ENCODE measurements at places on chromosomes 11 and 22. TPM values are rescaled to one million over a fixed set of nuclear protein-coding genes. Genes with fewer than 3 reads are reported as not detected.
A peak's percentile ranks its signal among the peaks of the same experiment; 100 is the strongest.

Gene SCGB1D2
- 0.91 TPM for total RNA-seq

Gene LRRC56
- 1.9 TPM for total RNA-seq

Gene TREH
- 0.28 TPM for total RNA-seq

Gene AGBL2
- total RNA-seq: 0.51 TPM

Gene CYP2D6
- total RNA-seq: 1.5 TPM

DNA sequence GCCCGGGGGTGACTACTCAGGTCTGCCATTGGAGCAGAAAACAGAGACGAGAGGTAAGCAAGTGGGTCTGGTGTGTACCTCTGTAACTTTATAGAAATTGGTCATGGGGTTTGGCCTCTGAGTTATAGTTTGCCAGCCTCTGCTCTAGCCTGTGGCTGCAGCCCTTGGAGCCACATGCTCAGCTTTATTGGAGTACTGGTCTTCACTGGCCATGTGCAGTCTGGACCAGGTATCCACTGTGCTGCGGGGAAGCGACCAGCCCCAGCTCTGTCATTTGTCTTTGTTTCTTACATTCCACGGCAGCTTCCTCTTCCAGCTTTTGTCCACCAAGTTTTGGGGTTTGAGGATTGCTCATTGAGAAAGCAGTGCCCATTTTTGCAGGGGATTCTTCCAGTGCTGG is 453.4 kb downstream of the TBC1D22A start:
- DNase-seq: no peak
- no peak overlapping the region for H3K4me3 ChIP-seq
- H3K27ac ChIP-seq: no peak overlapping the region
- H3K36me3 ChIP-seq: no peaks in the 10 kb centered on the region
- H3K4me1 ChIP-seq: no peaks in the 10 kb centered on the region
- H3K27me3 ChIP-seq: no peaks in the 10 kb centered on the region

DNA sequence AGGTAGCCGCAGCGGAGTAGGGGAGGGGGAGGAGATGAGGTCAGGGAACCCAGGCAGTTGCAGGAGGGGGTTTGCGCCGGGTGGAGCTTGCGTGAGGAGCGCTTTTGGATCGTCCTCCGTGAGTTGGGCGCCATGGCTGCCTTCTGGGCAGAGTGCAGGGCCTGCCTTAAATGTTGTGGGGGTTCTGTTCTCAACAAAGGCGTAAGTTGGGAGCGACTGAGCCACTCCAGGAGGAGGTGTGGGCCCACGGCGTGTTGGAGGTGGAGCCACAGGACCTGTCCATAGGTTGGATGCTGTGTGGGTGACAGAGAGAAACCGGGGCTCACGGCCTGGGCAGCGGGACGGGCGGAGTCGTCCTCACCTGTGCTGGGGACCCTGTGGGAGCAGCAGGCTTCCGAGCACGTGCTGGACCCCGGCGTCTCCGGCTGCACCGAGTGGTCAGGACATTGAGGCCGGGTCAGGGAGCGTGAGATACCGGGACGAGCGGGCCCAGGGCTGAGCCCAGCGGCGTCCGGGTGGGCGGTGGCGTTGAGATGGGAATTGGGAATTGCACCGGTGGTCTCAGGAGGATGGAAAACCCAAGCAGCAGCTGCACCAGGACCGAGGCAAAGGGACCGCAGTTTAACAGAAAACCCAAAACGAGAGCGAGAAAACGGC is 977 bp upstream of the PGGHG start:
- no peaks in the 10 kb centered on the region for H3K27me3 ChIP-seq
- H3K4me3 ChIP-seq: peak overlapping the region; percentile 82
- peak overlapping the region; percentile 93 for H3K27ac ChIP-seq
- no peaks in the 10 kb centered on the region for H3K4me1 ChIP-seq

GRCh38 chr11:31932879-31933278 is 121.8 kb upstream of the PAX6 start:
- no peaks in the 10 kb centered on the region for H3K36me3 ChIP-seq
- no peak for DNase-seq
- H3K27ac ChIP-seq: no peak overlapping the region
- H3K4me3 ChIP-seq: no peak overlapping the region
- no peaks in the 10 kb centered on the region for H3K27me3 ChIP-seq

GRCh38 chr11:16286095-16286494 is 70.3 kb downstream of the SOX6 start:
- H3K27ac ChIP-seq: no peak overlapping the region
- no peaks in the 10 kb centered on the region for H3K4me1 ChIP-seq
- no peak for DNase-seq
- no peaks in the 10 kb centered on the region for H3K36me3 ChIP-seq
- H3K27me3 ChIP-seq: no peaks in the 10 kb centered on the region

- H3K4me3 ChIP-seq: no peak overlapping the region
- no peak for DNase-seq
- H3K27ac ChIP-seq: peak overlapping the region; percentile 42
- no peaks in the 10 kb centered on the region for H3K36me3 ChIP-seq
- peaks cover 27% of the 10 kb centered on the region for H3K4me1 ChIP-seq
Measured at GRCh38 chr22:19174106-19175025, 4.2 kb downstream of the SLC25A1 start.

DNA sequence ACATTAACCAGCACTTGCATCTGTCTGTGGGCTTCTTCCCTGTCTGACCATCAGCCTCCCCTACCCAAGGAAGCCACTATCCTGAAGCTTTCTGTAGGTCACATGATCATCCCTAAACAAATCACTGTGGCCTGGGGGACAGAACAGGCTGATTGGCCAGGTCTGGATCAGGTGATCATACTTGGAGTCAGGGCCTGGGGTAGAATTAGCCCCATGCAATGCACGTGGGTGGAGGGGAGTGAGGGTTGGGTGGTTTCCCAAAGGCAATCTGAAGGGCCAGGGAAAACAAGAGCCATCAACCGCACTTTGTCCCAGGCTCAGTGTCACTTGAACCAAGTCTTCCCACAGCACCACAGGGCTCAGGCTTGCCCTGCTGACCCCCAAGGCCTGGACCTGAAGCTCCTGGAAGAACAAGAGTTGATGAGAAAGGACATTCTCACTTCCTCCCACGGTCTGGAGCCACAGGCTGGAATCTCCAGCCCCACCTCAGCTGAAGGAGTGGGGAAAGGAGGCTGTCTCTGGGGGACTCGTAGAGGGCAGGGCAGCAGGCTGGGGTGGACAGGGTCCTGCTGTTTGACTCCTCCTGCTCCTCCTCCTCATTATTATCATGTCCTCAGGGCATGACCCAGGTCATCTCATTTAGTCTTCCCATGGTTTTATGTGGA is 31.5 kb upstream of the TSPAN18 start:
- no peak overlapping the region for H3K27ac ChIP-seq
- DNase-seq: no peak
- H3K27me3 ChIP-seq: no peaks in the 10 kb centered on the region

DNA sequence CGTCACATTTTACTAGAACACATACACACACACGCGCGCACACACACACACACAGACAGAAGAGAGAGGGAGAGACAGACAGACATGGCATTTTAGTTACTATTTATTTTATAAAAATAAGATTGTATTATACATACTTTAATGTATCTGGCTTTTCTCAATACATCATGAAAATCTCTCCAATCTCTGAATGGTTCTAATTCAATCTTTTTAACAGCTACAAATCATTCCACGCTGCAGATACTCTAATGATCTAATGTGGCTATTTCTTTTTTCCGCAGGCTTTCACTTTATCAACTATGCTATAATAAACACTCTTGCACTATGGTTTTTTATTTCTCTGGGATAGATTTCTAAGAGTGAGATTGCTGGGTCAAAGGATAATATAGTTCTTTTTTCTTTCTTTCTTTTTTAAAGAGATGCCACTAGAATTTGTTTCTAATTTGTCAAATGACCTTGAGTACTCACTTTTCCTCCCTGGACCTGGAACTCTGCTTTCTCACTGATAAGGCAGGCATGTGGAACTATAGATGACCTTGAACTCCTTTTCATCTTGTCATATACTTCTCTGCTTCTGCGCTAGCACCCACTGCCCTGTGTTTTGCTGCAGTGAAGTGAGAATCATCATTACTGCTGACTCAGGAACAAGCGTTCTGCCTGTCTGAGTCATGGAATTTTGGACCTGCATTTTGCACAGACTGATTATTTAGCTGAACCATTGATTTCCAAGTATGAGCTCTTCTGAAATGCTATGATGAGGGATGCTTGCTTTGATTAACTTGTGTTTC is 4.9 kb upstream of the SLC6A5 start:
- H3K36me3 ChIP-seq: no peaks in the 10 kb centered on the region
- no peaks in the 10 kb centered on the region for H3K27me3 ChIP-seq
- no peaks in the 10 kb centered on the region for H3K4me1 ChIP-seq
- DNase-seq: no peak
- no peak overlapping the region for H3K27ac ChIP-seq

DNA sequence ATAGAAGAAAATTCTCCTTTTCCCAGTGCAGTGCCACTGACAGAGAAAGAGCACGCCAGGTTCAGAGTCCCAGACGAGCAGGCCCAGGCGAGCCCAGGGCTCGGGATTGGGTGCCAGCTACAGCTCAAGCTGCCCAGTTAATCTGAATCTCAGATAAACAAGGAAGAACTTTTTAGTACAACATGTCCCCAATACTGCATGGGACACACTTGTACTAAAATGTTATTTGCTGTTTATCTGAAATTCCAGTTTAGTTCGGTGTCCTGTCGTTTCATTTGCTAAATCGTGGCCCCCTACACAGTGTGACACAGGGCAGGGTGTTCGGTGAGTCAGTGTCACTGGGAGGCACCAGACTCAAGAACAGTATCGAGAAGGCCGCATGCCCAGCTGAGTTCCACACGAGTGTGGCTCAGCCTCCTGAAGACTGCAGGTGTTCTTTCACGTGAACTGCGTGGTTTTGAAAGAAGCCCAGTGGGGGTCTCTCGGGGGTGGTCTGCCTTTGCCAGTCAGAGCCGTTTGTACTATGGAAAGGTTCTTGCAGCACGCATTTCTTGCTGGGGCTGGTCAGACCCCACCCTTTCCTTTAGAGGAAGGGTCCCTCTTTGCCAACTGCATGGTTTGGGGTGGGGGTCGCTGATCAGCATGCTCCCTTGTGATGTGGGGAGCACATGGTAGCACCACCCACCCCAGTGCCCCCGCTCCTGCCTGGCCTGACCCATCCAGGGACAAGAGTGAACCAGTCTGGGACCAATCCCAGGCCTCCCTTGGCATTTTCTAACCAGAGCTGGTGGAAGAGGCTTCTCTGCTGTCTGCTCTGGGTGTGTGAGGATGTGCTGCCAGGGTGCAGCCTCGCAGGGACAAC is 115.6 kb upstream of the B3GAT1 start:
- DNase-seq: no peak
- H3K36me3 ChIP-seq: no peaks in the 10 kb centered on the region
- H3K4me3 ChIP-seq: no peak overlapping the region
- no peaks in the 10 kb centered on the region for H3K27me3 ChIP-seq
- H3K4me1 ChIP-seq: no peaks in the 10 kb centered on the region

DNA sequence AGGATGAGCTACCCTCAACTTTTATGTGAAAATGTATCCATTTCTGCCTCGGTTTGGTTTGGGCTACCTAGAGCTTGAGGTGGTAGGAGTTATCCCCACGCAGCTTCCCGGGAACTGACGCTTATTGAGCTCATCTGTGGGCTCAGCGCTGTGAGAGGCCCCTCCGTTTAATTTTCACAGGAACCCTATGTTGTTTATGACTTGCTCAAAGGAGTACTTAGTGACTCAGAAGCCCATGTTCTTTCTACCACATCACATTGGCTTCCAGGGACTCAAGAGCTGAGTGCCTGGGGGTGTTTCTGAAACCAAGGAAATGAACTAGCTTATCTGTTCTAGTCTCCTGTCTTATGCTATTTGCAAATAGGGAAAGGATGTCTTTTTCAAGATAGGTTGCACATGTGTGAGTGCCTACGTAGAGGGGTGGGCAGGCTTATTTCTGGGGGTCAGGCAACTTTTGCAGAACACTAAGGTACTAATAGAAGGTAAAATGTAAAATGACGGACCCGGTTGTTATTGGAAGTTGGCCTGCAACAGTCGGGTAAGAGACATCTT is 40.5 kb downstream of the MICAL2 start:
- no peaks in the 10 kb centered on the region for H3K27me3 ChIP-seq
- H3K36me3 ChIP-seq: no peaks in the 10 kb centered on the region
- no peak for DNase-seq
- H3K27ac ChIP-seq: no peak overlapping the region
- no peaks in the 10 kb centered on the region for H3K4me1 ChIP-seq

DNA sequence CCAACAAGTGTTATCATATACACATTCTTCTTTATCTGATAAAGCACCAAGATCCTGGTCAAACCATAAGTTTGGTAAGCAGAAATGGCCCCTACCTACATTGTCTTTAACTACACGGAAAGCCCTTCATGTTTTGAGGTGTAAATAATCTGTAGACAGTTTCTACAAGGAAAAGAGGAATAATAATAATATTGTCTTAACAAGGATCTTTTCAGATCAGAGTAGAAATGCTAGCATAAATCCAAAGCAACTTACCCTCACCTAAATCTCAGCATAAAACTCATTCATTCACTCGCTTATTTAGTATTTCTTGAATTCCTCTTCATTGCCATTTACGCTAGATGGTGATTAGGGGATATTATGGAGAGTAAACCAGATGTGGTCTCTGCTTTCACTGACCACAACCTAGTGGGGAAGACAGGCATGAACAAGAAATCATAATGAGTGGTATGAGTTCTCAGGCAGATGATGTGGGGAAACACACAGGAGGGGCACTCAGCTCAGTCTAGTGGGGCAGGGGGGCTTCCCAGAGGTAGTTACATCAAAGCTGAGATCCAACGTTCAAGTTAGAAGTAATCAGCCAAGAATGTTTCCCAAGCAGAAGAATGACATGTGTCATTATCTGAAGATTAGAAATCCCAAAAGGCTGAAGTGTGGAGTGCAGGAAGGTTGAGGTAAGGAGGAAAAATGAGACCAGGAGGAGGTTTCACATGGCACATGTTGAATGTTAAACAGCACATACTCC is 65.4 kb upstream of the ZC3H12C start:
- H3K27me3 ChIP-seq: no peaks in the 10 kb centered on the region
- H3K4me3 ChIP-seq: no peak overlapping the region
- H3K4me1 ChIP-seq: no peaks in the 10 kb centered on the region
- no peaks in the 10 kb centered on the region for H3K36me3 ChIP-seq
- DNase-seq: no peak

- H3K4me3 ChIP-seq: peak overlapping the region; percentile 95
- H3K27me3 ChIP-seq: no peaks in the 10 kb centered on the region
- peaks cover 4% of the 10 kb centered on the region for H3K4me1 ChIP-seq
- peak overlapping the region; percentile 64 for H3K27ac ChIP-seq
- no peak for DNase-seq
Measured at GRCh38 chr11:111766834-111767142, 599 bp upstream of the PPP2R1B start.

DNA sequence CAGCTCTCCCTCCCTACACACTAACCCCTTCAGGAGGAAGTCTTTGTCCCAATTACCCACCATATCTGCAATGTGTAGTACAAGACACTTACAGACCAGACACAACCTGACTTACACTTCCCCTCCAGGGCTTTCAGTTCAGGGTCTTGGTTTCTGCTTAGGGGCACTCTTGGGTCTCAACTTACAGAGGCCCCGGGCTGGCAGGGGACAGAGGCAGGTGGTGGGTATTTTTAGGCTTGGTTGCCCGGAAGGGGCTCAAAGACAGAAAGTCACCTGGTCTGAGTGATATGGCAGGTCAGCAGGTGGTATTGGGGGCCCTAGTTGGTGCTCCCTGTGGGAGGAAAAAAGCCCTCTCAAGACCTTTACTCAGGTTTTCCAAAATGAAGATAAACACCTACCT is 3.4 kb upstream of the TMEM184B start:
- H3K27me3 ChIP-seq: no peaks in the 10 kb centered on the region
- H3K4me1 ChIP-seq: peaks cover 4% of the 10 kb centered on the region
- no peaks in the 10 kb centered on the region for H3K36me3 ChIP-seq
- H3K4me3 ChIP-seq: no peak overlapping the region
- DNase-seq: no peak

- H3K4me1 ChIP-seq: no peaks in the 10 kb centered on the region
- no peak for DNase-seq
- no peak overlapping the region for H3K4me3 ChIP-seq
- H3K27me3 ChIP-seq: no peaks in the 10 kb centered on the region
Measured at GRCh38 chr11:1879342-1879940, 12.3 kb downstream of the PRR33 start.

Data from pancreas (tissue), 10 donors.